RPMI7951 (cell line): ENCODE measurements at places on chromosomes 5 and 9. TPM values are rescaled to one million over a fixed set of nuclear protein-coding genes. Genes with fewer than 3 reads are reported as not detected.
A peak's percentile ranks its signal among the peaks of the same experiment; 100 is the strongest.

The ADGRD2 gene
- total RNA-seq, result not detected in 2 replicates

DNA sequence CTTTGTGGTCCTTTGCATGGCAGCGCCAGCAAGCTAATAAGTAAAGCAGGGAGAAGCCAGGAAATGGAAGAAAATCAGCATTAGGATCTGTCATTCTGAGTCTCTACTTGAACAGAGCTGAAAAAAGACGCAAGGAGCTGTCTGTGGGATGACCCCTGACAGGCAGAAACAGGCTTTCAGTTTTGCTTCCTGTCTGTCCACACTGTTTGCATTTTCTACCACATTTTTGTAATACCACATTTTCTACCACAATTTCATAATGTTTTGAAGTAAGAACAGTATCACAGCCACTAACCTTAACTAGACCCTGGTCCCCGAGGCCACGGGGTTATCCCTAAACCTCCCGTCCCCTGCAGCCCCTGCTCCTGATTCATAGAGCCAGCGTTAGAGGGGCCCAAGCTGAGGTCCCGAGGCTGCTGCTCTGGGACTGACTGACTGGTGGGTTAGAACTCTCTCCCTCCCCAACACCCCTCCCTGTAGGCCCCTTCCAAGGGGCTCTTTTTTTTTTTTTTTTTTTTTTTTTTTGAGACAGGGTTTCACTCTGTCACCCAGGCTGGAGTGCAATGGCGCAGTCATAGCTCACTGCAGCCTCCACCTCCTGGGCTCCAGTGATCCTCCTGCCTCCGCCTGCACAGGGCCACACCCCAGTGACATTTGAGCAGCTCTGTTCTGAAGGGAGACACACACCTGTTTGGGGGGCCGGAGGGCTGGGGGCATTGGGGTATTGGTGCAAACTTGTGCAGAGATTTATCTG, 4.0 kb upstream of the CLIC3 start:
- DNase-seq, result peak; percentile 35

GRCh38 chr9:69898714-69899209, 78.1 kb downstream of the CFAP95 start:
- DNase-seq, result peak; percentile 88

- DNase-seq, result peak; percentile 60
These were observed 185.1 kb downstream of the ADAMTSL1 start for GRCh38 chr9:18658804-18659705.

The TAF1L gene
- not detected in 2 replicates for total RNA-seq

GRCh38 chr5:179289756-179290385, 55.4 kb downstream of the ADAMTS2 start:
- DNase-seq, result no peak

- DNase-seq, result no peak
These were observed 37.6 kb upstream of the SLCO6A1 start for GRCh38 chr5:102536323-102536928.

DNA sequence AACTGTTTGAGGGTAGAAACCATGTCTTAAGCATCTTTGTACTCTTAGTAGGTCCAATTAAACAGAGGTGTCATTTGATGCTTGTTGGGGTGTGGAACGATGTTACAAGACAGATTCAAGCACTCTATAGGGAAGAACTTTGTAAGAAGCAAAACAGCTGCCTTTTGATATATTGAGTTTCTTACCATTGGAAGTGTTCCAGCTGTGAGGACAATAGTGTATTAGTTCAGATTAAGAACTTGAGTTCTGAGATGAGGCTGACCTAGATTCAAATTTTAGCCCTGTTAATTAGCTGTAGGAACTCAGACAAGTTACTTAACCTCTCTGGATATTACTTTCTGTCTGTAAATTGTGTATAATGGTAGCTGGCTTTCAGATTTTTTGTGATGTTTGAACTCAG, 19.6 kb upstream of the ZNF462 start:
- no peak for DNase-seq

DNA sequence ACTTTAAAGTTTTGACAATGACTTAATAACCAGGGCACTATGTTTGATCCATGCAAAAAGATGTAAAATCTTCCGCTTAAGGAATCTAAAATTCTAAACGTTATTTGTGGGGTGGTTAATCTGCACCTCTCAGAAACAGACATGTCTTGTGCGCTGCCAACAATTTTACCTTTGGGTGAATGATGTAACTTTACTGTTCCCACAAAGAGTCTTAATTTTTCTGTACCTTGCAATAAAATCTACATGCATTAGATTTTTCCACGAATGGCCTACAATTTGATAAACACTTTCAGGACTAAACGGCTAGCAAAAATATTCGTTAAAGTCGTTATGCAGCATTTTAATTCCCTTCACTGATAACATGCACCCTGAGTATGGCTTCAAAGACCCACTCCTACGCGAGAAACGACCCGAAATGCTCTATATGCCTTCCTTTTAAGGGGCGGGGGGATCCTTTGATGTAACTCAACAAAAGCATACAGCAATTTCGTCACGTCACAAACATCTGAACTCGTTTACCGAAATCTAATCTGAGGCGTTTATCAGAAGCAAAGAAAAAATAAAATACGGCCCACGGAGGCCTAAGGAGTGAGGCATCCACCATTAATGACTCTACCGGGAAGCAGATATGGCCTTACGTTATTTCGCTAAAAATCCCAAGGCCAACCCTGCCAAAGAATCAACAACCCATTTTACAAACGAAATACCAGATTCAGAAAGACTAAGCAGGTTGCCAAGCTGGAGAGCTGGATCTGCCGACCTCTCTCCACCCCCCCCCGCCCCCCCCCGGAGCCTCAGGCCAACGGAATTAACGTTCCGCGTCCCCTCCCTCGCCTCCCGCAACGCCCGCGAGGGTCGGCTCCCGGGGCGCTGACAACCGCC, 621 bp downstream of the AK6 start:
- no peak for DNase-seq

GRCh38 chr5:143409926-143410325, 6.4 kb upstream of the NR3C1 start:
- DNase-seq, result no peak

DNA sequence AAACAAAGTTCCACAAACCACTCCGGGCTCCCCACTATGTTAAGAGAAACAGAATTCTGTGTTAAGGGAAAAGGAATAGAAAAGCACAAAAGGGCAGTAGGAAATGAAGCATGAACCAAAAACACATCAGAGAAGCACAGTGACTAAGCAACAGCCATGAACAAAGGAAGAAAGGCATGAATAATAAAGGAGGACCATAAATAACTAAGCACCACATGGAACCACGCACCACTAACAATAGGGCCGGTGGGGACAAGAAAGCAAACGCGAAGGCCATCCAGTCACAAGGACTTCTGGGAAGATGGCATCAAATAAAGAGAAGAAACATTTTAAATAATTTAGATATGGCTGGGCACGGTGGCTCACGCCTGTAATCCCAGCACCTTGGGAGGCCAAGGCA, 18.0 kb downstream of the PRUNE2 start:
- no peak for DNase-seq

DNA sequence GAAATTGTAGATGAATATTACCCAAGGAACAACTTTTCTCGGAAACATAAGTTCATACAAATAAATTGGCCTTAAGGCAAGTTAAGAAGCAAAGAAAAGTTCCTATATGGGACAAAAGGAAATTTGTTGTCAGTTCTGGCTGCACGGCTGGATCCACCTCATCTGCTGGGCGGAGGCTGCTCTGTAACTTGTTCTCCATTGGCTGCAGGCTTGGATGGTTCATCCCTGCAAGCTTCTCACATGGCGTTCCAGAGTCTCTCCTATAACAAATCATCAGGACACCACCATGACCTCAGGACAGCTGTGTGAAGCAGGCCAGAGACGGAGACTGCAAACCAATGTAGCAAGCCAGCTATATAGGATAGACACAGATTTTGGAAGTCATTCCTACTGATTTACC, 81.4 kb upstream of the DAB2 start:
- DNase-seq, result no peak

GRCh38 chr5:122137702-122138101, 8.4 kb downstream of the ZNF474 start:
- DNase-seq, result no peak

- DNase-seq, result no peak
These were observed 1755.8 kb upstream of the WWC1 start for GRCh38 chr5:166535641-166536040.

DNA sequence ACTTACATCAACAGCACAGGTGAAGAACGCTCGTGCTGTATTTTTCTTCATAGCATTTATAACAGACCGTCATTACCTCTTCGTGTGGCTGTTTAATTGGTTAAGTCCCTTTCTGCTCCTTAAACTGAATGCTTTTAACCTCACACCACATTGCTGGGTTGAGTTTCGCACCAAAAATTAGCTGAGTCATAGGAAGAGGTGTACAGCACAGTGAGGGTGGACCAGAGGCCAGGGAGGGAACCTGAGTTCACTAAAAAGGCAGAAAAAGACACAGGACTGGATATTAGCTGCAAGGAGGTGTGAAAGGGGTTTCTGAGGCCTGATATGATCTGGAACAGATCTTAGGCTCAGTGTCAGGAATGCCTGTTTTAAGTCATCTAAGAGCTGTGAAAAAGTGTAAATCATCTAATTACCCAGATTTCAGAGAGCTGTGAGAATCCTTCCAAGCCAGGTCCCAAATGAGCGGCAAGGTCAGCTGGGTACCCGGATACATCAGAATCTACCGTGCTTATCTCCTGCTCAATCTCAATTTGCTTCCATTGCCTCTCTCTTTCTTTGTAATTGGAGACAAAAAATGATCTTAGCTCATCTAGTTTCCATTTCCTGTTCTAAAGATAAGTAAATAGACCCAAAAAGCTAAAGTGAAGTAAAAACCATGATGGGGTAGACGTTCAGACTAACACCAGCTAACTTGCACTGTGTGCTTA, 7.1 kb upstream of the CFAP90 start:
- DNase-seq, result no peak

The MEIKIN gene
- not detected in 2 replicates for total RNA-seq

The TCF7 gene
- total RNA-seq, result 9.1 and 12.3 TPM in 2 replicates
